IPS DF 19.7 (cell line): ENCODE measurements at places on chromosomes 12 and 14.

DNA sequence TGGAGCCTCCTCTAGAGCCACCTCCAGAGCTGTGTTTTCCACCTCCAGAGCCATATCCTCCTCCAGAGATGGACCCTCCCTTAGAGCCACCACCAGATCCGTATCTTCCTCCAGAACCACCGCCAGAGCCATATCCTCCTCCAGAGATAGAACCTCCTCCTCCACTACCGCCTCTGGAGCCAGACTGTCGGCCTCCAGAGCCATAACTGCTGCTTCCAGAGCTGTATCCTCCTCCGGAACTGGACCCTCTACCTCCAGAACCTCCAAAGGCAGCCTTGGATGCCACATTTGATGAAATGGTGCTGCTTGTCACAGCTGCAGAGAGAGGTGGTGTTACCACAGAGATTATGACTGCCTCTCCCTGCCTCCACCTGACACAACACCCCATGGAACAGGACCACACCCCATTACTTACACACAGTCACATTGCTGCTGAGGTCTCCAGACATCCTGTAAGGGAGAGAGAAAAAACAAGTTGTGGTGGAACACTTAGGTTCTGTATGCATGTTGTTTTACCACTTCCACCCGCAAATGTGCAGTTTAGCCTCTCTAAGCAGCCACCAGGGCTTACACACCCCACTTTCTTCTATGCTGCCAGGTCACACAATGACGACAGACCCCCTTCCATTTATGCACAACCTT, 6.8 kb downstream of the KRT2 start:
- no peak for DNase-seq

DNA sequence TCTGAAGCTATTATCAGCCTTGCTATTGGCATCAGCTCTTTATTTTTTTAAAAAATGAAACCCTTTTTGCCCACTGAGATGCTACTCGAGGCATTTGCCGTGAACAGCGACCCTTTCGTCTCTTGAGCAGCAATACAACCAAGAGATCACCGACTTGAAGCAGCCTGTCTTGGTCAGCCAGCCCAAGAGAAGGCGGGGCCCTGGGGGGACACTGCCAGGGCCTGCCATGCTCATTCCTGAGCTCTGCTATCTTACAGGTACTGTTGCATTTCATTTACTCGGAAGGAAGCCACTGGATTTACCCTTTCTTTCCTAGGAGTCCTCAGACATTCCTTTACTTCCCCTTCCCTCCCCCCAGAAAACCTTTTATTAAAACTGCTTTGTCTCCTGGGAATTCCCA, 16.7 kb downstream of the PIWIL1 start:
- DNase-seq, result no peak

- no peak for DNase-seq
Observed at GRCh38 chr14:105192866-105193731, 12.0 kb upstream of the NUDT14 start.

DNA sequence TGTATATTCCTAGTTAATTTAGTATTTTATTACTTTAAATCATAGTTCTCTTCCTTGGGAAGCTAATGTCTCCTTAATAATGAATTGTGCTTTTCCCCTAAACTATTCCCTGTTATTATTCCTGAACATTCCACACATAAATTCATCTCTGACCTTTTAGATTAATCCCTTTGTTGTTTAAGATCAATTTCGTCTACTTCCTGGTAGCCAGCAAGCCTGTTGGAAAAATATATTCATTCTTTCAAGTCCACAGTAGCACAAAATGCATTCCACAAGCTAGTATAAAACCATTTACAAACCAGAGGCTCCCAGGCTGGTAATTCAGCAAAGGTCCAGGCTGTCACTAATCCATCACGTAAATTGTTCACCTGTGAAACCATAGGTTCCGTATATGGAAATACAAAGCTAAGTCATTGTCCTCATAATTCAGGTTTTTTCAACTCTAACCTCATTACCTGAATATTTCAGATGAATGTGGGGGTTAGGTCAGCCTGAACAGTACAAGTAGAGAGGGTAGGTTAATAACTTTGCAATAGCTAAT, 232.7 kb downstream of the SEC23A start:
- DNase-seq, result no peak
